ENCODE measurements at places on chromosomes 7 and 10. TPM values are rescaled to one million over a fixed set of nuclear protein-coding genes. Genes with fewer than 3 reads are reported as not detected.

FAM24A gene
- total RNA-seq, result not detected

GRID1 gene
- 0.46 TPM for total RNA-seq

HOXA10 gene
- not detected for total RNA-seq

ANKRD22 gene
- not detected for total RNA-seq

CYP3A7 gene
- not detected for total RNA-seq

SYCE1 gene
- 0.07 TPM for total RNA-seq

HECW1 gene
- total RNA-seq, result 0.26 TPM

PAPOLB gene
- total RNA-seq, result 0.07 TPM

HOXA6 gene
- 1.4 TPM for total RNA-seq

ERVW-1 gene
- total RNA-seq, result not detected

KLF14 gene
- total RNA-seq, result not detected

CALML3 gene
- total RNA-seq, result not detected

FAM25C gene
- total RNA-seq, result not detected

ZKSCAN1 gene
- 50.1 TPM for total RNA-seq

C1QL3 gene
- not detected for total RNA-seq

TSC22D4 gene
- 20.6 TPM for total RNA-seq

CPEB3 gene
- total RNA-seq, result 1.1 TPM

AGAP6 gene
- 4.0 TPM for total RNA-seq

C10orf105 gene
- under 0.01 TPM for total RNA-seq

CALHM1 gene
- not detected for total RNA-seq

PLXDC2 gene
- 12.7 TPM for total RNA-seq

MORN4 gene
- 6.9 TPM for total RNA-seq

DTX2 gene
- total RNA-seq, result 9.8 TPM

TMEM176B gene
- not detected for total RNA-seq

PDE1C gene
- 89.5 TPM for total RNA-seq

RHOBTB1 gene
- total RNA-seq, result 15.8 TPM

DIP2C gene
- total RNA-seq, result 40.9 TPM

FGFBP3 gene
- 0.36 TPM for total RNA-seq

RAB19 gene
- not detected for total RNA-seq

PRXL2A gene
- 8.9 TPM for total RNA-seq

MRPL32 gene
- 38.7 TPM for total RNA-seq

ABCC2 gene
- 1.2 TPM for total RNA-seq

NYAP1 gene
- total RNA-seq, result 2.3 TPM

YWHAG gene
- 130 TPM for total RNA-seq

FKBP6 gene
- total RNA-seq, result not detected

LRMDA gene
- 1.0 TPM for total RNA-seq

MAT1A gene
- not detected for total RNA-seq

WEE2 gene
- total RNA-seq, result not detected

C10orf53 gene
- not detected for total RNA-seq

NXPH1 gene
- not detected for total RNA-seq

NACAD gene
- total RNA-seq, result 4.2 TPM

PAOX gene
- total RNA-seq, result 4.0 TPM

EVX1 gene
- total RNA-seq, result not detected

CROT gene
- 13.4 TPM for total RNA-seq

MKRN1 gene
- 76.5 TPM for total RNA-seq

TMEM213 gene
- not detected for total RNA-seq

VIPR2 gene
- total RNA-seq, result 0.07 TPM

SKAP2 gene
- 8.2 TPM for total RNA-seq

H2BK1 gene
- total RNA-seq, result not detected

TMEM176A gene
- not detected for total RNA-seq

RAPGEF5 gene
- 35.8 TPM for total RNA-seq

Data from smooth muscle cell of the pulmonary artery (primary cell).